AG04450 (cell line): ENCODE measurements at places on chromosomes 1 and 21. TPM values are rescaled to one million over a fixed set of nuclear protein-coding genes. Genes with fewer than 3 reads are reported as not detected.

GRCh38 chr1:63929106-63929478, 155.3 kb downstream of the ROR1 start:
- no peak for DNase-seq

- DNase-seq, result no peak
These were observed 15.4 kb upstream of the PRDM15 start for GRCh38 chr21:41894511-41894910.

DNA sequence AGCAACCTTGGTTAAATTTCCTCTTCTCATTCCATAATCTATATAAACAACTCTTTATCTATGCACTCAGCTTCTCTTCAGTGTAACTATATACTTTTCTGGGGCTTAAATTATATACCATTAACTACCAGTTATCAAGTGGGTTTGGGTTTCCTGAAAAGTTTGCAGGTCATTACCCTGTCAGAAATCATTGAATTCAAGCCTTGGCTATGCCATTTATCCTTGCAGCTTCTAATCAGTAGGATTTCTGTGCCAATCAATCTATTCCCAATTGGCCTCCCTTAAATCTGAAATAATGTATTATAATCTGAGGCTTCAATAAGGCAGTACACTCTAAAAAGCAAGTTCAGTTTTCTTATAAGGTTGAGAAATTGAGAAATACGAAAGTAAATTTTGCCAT, 466.5 kb downstream of the NCAM2 start:
- no peak for DNase-seq

ANP32E gene
- polyA plus RNA-seq, result 16.8 and 22.7 TPM in 2 replicates

TRIM58 gene
- polyA plus RNA-seq, result 0.09 and 0.10 TPM in 2 replicates

DNA sequence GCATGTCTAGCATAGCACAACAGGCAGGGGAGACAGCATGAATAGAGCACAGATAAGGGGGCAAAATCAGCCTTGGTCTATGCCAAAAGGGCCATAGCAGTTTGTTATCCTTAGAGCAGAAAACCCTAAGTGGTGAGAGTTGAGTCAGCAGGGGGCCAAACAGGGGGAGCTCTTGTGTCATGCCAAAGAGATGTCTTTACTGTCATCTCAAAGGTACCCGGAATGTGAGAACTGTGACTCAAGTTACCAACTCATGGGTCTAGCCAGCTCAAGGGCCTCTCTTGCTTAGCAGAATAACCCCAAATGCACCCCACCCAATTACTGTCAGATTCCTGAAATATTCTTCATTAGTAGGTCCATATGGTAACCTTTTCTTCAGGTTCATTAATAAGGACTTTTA, 45.9 kb upstream of the NRDC start:
- no peak for DNase-seq

GRCh38 chr1:31751822-31752241, 12.3 kb downstream of the ADGRB2 start:
- DNase-seq, result no peak

RCSD1 gene
- not detected in 2 replicates for polyA plus RNA-seq

DNA sequence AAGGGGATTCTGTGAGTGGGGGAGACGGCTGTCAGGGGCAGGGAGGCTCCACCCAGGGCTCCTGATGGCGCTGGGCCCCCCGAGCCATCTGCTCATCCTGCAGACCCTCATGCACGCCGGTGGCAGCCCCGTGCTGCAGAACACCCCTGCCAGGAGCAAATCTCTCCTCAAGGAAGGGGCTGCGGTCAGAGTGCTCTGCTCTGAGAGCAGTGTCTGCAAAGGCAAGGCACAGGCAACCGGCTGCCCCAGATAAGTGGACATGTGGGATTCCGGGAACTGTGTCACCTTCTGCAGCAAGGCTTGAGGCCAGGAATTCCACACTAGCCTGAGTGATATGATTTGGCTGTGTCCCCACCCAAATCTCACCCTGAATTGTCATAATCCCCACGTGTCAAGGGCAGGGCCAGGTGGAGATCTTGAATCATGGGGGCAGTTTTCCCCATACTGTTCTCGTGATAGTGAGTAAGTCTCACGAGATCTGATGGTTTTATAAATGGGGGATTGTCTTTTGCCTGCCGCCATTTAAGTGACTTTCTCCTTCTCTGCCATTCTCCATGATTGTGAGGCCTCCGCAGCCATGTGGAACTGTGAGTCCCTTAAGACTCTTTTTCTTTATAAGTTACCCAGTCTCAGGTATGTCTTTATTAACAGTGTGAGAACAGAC, 101.0 kb downstream of the PDE9A start:
- DNase-seq, result no peak

DNA sequence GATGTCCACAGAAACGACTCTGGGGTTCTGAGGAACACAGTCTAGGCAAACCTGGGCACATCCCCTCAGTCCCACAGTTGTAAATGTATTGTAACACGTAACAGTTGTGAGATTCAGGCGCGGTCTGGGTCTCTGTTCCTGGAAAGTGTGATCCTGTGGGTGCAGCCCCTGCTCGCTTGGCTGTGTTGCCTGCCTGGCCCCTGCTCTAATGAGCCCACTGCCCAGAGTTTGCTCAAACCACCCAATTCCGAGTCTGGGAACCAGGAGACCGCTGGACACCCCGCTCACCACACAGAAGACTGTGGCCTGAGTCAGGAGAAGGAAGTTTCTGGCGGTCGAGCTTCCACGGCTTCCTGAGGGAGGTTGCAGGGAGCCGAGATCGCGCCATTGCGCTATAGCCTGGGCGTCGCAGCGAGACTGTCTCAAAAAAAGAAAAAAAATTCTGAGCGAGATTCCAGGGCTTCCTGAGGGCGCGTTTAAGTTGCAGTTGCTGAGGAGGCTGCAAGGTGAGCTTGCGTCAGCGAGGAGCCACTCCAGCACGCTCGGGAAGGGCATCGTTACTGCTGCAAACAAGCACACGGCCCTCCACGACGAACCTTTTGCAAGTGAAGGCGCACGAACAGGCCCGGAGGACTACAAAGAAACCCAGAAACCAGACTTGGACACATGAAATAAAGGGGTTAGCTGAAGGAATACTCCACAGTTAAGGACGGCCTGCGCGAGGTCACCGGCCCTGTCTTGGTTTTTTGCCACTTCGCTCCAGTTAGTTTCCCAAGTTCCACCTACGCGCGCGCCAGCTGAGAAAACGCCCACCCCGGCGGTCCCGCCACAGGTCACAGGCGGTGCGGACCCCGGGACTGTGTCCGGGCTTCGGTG, 1.1 kb downstream of the C21orf58 start:
- no peak for DNase-seq

GRCh38 chr1:242245255-242245654, 246.4 kb upstream of the MAP1LC3C start:
- DNase-seq, result no peak

GRCh38 chr1:94036730-94037129, 84.2 kb downstream of the ABCA4 start:
- peak; percentile 70 for DNase-seq

C1orf185 gene
- polyA plus RNA-seq, result not detected in 2 replicates

DNA sequence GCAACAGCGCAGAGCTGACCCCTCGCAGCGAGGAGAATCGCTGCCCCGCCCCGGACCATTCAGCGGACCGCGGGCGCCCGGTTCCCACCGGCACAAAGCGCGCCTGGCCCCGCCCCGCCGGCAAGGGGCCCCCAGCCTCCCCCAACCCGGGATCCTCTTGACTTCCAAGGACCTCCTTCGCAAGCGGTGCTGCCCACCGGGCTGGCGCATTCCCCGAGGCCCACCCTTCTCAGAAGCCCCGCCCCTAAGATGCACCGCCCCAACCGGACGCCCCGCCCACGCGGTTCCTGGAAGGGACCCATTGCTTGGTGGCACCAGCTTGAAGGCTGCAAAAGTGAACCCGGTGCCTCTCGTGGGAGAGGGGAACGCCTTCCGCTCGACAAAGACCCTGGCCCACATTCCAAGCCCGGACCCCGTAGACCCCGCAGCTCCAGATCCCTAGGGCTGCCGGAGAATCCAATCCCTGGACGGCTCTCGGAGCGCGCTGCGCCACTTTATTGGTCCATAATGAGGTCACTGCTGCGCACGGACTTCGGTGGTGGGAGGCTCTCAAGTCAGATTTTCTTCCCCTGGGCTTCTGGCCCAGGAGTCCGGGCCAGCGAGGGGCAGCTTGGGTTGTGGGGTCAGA, 2.0 kb downstream of the HES3 start:
- DNase-seq, result no peak

DNA sequence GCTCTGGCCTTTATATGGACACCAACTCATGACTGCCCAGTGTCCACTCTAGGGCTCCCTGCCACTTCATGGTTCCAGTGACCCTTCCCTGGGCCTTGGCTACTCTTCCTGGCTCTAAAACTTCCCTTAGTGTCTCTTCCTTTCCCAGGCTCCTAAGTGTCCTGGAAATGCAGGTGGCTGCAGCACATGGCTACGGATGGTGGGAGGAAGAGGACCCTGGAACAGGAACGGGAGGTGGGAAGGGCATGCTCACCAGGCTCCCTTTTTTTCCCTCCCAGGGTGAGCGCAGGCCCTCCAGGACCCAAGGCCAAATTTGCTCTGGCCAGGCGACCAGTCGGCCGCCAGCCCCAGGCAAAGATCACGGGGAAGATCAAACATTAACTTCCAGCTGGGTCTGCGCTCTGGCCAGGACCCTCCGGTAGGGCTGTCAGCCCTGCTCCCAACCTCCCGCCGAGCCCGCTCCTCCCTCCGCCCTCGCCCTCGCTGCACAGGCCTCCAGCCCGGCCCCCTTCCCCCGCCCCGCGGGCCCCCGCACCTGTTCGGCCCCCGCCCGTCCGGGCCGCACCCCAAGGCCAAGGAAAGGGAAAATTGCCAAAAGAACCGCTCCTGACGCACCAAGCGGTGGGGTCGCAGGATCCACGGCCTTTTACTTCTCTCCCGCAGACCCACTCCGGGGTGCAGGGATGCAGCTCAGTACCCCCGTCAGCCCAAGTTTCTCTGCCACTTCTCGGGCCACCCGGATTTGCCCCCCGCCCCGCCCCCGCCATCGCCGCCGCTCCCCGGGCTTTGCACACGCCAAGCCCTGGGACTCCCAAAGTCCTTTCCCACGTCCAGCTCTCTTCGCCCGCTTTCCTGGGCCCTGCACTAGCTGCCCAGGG, 894 bp downstream of the TCEA3 start:
- no peak for DNase-seq

DNA sequence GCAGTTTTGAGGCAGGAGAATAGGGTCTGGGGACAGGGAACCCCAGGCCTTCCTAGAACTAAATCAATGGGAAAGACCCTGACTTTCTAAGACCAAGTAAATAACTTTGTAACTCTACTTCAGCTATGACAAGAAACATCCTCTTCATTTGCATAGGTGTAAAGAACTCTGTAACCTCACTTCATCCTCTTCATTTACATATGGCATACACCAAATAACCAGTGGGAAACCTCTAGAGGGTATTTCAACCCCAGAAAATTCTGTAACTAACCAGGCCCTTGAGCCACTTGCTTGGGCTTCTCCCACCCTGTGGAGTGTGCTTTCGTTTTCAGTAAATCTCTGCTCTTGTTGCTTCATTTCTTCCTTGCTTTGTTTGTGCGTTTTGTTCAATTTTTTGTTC, 495.6 kb downstream of the SIPA1L2 start:
- no peak for DNase-seq

DNA sequence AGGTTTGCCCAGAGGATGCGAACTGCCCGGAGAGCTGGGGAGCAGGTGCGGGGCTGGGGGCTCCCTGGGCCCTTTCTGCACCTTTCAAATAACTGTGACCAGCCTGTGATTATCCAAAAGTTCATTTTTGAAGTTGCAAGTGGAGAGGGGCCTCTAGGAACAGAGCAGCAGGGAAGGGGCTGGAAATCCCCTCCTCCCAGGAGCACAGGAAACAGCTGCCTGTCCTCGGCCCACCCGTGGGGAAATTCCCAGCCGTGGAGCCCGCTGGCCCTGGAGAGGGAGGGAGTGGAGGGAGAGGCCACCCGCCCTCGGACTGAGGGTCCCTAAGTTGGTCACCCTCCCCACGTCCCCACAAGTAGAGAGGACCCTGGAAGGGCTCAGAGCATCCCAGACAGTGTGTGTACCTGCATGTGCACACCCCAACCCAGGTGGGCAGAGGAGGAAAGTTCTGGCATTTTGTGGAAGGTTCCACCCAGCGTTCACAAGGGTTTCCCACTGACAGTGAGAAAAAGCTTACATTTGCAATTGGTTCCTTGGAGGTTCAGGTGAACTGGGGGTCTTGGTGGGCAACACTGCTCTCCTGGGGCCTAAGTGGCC, 1.2 kb upstream of the TNFRSF4 start:
- no peak for DNase-seq

DNA sequence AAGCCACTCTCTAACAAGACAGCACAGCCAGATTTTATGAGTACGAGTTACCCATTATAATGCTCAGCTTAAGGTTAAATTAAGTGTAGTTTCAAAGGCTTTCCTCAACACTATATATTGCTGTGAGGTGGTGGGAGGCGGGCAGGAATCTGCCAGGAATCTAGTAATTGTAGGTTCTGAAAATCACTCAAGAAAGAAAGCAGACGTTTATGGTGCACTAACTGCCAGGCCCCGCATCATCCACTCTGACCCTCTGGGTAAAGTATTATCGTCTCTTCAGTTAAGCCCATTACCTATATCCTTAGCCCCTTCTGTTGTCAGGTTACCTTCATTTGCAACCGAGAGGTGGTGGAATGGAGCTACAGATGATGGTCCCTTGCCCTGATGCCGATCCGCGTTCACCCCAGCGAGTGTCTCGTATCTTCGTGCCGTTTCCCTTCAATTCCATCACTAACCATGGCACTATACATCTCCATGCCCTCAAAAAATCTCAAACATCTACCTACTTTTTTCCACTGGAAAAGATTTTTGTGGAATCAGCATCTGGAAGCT, 12.4 kb downstream of the HMGN1 start:
- DNase-seq, result no peak

- DNase-seq, result peak; percentile 79
These were observed 343.6 kb downstream of the PTPRU start for GRCh38 chr1:29579821-29580425.

- no peak for DNase-seq
These were observed 16.1 kb downstream of the UBIAD1 start for GRCh38 chr1:11289064-11289463.

DNA sequence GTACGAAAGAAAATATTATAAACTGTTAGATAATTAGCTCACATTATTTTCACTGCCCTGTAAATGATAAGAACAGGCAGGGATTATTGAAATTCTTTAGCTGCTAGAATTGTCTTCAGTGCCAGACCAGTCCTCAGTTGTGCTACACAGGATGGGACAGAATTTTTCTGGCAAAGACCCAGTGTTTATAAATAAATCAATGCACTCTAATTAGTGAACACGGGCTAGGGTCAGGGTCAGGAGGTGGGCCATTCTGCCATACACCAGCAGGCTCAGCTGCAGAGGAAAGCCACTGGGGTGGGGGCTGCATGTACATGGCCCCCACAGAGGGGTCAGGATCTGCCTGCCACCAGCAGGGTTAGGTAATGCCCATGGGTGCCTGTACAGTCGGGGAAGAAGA, 6.4 kb downstream of the BCAR3 start:
- no peak for DNase-seq
